Fibroblast of villous mesenchyme (primary cell): ENCODE measurements at places on chromosomes 4 and X. TPM values are rescaled to one million over a fixed set of nuclear protein-coding genes. Genes with fewer than 3 reads are reported as not detected.

Gene RTL5
- 1.3 and 2.2 TPM in 2 replicates for total RNA-seq

GRCh38 chr4:40418430-40419230, 83.5 kb downstream of the CHRNA9 start:
- DNase-seq: no peak

DNA sequence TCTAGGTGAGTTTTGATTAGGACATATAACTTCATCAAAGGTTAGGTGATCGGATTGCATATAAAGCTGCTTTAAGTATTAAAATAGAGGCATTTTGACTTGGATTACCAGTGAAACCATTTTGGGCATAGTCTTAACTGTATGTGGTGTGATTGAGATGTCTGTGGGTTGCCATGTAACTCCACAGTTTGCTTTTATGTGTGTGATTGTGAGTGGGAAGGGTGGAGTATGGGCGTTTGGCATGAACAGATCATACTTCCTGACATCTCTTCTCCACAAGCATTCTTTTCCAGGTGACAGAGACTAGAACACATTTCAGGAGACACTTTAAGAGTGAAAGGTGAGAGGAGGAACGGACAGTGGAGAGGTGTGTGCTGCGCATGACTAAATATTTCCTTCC, 136.1 kb downstream of the CEP135 start:
- DNase-seq: no peak

GRCh38 chrX:74090049-74090448, 213.9 kb upstream of the ZCCHC13 start:
- no peak for DNase-seq

GRCh38 chrX:42195506-42195905, 272.2 kb upstream of the CASK start:
- no peak for DNase-seq

Gene GPRASP1
- total RNA-seq: 2.6 and 2.9 TPM in 2 replicates

DNA sequence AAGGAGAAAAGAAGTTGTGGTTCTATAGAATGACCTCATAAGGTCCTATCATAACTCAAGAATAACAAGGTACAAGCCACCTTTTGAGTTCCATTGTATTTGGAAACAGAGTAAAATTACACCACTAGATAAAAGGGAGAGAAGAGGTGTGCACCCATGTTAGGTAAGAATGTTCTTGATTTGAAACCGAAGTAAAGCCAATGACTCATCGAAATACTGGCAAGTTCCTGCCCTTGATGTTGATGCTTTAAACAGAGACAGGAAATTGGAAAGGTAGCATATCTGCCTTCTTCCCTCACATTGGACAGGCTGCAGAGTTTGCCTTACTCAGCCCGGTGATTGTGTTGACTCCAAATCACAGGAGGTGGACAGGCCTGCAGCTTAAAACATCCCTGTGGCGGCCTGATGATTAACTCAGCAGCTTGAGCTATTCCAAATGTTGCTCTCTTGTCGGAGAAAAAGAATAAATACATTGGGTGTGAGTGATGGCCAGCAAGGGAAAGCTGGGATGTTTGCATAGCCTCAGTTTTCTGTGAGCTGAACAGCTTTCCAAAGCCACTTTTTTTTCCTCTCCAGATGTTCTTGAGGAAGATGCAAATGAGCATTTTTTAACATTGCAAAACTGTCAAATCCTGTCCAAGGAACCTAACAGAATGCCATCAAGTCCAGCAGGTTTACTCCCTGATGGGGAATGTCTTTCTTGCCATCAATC, 321.1 kb downstream of the NKX6-1 start:
- DNase-seq: no peak

DNA sequence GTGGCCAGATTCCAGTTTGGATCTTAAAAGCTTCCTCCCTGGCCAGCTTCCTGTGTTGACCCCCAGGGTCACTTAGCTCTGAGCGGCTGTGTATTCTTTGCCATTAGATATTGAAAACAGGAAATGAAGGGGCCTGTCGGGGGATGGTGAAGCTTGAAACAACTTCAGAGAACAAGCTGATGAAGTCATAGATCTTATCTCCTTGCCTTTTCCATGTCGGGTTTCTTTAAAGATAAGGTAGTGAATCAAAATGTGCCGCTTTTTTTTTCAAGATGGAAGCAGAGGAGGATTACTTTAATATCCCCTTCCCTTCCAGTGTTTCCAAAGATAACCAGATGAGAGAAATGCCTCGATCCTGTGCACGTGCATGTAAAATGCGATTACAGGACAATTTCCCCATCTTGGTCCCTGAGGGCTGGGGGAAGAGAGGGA, 508.5 kb downstream of the MID1IP1 start:
- peak; percentile 70 for DNase-seq
